NCI-H1930 (cell line): ENCODE measurements at places on chromosomes 6 and 20.

GRCh38 chr6:108768166-108768555, 80.1 kb upstream of the ARMC2 start:
- no peak for DNase-seq

- DNase-seq: no peak
Observed at GRCh38 chr20:5531318-5532081, 214.7 kb upstream of the PROKR2 start.

DNA sequence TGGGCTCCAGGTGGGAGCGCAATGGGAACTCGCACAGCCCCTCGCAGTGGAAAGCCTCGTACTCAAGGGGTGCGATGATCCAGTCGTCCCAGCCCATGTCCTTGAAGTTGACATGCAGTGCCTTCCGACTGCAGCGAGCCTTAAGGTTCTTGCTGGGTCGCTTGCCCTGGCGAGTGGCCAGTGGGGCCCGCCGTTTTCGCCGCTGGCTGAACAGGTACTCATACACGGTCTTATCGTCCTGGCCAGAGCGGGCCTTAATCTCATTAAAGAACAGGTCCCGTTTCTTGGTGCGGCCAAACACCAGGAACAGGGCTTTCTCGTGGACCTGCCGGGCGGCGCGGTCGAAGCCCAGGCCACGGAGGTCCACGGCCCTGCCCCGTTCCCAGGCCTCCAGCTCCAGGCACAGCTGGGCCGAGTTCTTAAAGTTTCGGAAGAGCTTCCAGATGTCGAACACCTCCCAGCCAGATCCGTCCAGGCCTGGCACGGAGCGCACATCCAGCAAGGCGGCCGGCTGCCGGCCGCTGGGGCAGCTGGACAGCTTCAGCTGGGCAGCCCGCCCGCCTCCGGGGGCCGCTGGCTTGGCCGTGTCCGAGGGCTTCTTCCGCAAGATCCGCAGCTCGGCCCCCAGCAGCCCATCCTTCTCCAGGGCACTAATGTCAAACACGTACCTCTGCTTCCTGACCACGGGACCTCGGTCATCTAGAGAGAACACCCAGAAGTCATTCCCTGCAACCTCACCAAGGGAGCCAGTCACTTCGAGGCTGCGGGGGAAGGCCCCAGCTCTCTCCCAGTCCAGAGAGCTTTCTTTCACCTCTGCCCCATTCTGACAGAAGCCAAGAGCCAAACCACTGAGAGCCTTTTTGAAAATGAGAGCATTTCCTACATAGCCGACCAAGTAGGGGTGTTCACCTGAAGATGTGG, 3.7 kb downstream of the GDF5 start:
- DNase-seq: no peak

GRCh38 chr20:13286607-13287006, 65.5 kb downstream of the ISM1 start:
- no peak for DNase-seq

DNA sequence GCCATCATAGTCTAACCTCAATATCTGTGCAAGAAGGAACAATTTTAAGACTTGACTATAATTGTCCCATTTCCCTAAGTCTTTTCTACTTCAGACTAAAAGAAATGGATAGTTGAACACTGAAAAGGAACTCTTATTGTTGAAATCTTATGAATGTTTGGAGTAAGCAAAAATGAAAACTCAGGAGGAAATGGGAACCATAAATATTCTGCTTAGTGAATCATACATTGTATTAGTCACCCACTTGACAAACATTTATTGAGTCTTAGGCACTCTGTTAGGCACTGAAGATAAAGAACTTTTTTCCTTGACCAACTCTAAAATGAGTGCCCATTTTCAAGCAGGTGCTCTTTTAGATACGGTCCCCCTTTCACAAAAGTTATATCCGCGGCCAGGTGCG, 8.7 kb downstream of the CCDC170 start:
- no peak for DNase-seq

DNA sequence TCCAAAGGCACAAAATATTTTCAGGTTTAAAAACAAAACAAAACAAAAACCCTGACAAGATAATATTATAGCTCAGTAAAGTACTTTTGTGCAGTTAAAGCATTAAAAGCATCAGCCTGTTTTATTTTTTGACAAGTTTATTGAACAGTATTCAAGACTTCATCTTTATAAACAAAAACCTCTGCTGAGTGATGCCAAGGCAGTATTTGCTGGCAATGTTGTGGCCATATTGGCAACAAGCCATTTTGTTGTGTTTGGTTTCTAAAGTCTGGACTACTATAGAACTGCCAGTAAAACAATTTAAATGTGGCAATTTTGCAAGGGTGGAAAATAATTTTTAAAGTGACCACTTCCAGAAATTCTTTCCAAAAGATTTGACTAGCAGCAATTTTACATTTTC, 15.9 kb downstream of the CPNE1 start:
- no peak for DNase-seq

- DNase-seq: no peak
Observed at GRCh38 chr20:47818996-47819609, 33.8 kb upstream of the SULF2 start.

GRCh38 chr6:19838442-19839236, 1.5 kb downstream of the ID4 start:
- peak; percentile 31 for DNase-seq

- no peak for DNase-seq
Observed at GRCh38 chr20:23011008-23011721, 23.9 kb upstream of the SSTR4 start.

- DNase-seq: no peak
Observed at GRCh38 chr6:166578536-166579236, 7.8 kb downstream of the RAMACL start.

DNA sequence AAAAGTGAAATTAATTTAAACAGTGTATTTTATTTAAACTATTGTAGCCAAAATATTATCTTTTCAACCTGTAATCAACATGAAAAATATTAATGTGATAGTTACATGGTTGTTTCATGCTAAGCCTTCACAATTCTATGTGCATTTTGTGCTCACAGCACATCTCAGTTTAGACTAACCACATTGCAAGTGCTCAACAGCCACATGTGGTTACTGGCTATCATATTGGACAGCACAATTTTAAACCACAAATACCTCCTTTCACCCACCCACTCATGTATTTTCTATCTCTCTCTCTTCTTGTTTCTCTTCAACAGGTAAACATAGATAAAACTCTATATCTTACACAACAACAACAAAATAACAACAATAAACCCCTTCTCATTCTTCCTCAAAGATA, 12.5 kb upstream of the HS3ST5 start:
- no peak for DNase-seq

DNA sequence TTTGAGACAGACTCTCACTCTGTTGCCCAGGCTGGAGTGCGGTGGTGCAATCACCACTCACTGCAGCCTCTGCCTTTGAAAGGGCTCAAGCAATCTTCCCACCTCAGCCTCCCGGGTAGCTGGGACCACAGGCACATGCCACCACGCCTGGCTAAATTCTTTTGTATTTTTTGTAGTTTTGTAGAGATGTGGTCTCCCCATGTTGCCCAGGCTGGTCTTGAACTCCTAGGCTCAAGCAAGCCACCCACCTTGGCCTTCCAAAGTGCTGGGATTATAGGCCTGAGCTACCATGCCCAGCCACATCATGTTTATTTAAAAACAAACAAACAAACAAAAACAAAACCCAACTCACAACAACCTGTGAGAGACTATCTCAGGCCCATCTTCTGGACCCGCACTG, 29.7 kb upstream of the APCDD1L start:
- no peak for DNase-seq

DNA sequence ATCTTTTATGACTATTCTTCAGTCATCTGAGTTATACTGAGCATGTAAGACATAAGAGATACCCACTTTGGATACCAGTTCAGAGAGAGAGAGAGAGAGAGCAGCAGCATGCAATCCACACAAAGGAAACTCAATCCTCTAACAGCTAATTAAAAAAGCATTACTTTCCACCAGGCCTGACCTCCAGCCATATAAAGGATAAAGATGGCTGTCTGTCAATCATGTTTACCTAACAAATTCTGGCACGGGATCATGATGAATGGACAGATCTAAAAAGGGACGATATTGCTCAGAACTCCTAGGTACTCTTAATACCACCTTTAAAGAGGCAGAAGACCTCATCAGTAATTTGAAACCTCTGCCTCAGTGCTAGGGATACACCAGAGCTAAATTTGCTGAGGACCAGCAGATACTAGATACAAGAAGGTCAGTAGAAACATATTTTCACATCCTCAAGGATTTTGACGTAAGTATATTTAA, 159.2 kb downstream of the RPS12 start:
- no peak for DNase-seq

DNA sequence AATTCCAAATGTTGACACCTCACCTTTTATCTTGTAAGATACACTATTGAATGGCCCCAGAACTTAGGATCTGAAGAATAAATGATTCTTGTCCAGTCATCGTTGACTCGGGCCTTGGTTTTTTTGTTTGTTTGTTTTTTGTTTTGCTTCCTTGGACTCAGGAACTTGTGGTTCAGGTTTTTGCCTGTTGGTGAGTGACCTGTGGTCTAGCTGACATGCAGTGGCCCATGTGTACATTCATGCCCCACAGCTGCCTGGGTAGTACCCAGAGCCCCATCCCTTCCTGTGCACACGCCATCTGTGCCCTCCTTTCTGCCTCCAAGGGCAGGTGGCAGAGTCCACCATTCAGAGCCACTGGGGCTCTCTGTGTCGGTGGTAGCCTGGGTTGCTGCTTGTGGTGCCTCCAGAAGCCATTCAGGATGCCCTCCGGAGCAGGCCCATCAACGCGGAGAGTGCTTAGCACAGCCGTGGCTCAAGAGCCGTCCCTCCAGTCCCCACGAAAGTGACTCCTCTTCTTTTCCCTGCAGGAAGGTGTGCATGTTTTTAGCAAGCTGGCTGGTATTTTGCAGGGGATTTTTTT, 85.9 kb downstream of the SYNJ2 start:
- DNase-seq: no peak

GRCh38 chr6:43974643-43975230, 152.5 kb downstream of the MRPL14 start:
- no peak for DNase-seq

GRCh38 chr6:158284007-158284875, 28.0 kb upstream of the TULP4 start:
- no peak for DNase-seq

DNA sequence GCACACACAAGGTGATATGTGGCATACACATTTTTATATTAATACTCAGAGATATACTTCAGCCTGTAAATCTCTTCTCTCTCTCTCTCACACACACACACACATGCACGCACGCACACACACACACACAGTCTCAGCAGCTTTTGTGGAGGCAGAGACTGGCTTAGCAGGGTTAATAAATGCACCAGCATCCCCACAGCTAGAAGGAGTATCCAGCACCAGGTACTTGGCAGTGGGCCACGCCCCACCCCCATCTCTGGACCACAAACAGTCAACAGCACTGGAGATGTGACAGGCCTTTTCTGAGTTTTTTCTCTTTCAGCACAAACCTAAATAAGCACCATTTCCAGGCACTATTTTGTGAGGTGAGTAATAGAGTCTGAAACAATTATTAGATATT, 47.3 kb upstream of the LRFN2 start:
- DNase-seq: no peak

DNA sequence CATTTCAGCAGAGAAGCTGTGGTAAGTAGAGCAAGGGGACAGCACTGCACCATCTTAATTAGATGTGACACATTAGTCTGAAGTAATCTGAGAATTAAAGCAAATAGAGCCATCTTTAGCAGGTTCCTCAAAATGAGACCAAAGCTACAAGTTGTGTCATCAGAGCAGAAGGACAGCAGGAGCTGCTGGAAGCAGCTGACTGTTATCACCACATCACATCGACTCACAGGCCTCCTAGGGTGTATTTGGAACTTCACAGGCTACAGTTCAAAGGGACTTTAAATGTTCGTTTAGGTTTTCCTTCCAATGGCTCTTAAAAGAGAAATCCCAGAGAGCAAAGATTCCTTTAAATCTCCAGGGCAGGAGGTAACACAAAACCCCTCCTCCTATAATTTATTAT, 69.5 kb downstream of the LCA5 start:
- no peak for DNase-seq

DNA sequence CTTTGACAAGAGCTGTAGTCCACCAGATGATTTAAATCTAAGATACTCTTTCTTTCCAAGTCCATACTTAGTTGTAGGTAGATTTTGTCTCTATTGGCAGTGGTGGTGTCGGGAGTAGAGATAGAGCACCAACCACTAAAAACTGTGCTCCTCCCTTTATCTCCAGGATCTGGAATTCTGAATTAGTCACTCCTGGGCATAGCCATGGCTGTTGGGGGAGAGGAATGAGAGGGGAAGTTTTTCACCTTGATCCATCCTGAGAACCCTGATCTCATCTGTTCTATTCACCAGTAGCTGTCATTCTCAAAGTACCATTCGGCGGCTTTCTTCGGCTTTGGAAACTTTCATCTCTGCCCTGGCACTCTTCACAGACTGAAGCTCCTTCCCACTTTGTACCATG, 35.6 kb upstream of the NKX2-4 start:
- DNase-seq: no peak

- no peak for DNase-seq
Observed at GRCh38 chr20:8393381-8393780, 261.3 kb downstream of the PLCB1 start.
